LNCaP clone FGC (cell line): ENCODE measurements at places on chromosomes 3 and 15.

DNA sequence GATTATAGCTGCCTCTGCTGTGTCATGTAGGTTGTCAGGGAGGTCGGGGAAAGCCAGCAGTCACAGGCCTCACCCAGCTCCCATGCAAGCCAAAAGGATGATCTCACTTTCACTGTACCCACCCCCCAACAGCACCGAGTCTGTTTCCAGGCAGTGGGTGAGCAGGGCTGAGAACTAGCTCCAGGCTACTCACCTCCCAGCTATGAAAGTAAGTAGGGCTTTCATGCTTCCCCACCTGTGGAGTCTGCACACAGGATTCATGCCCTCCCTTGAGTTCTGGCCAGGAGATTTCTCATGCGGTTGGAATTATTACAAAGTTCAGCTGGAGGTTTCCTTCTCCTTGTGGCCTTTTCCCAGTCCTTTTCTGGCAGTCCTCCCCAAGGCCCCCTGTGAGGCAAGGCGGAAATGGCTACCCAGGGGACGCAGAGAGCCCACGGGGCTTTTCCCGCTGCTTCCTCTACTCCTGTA lies 356.2 kb downstream of the SV2B start:
- no peak for DNase-seq

DNA sequence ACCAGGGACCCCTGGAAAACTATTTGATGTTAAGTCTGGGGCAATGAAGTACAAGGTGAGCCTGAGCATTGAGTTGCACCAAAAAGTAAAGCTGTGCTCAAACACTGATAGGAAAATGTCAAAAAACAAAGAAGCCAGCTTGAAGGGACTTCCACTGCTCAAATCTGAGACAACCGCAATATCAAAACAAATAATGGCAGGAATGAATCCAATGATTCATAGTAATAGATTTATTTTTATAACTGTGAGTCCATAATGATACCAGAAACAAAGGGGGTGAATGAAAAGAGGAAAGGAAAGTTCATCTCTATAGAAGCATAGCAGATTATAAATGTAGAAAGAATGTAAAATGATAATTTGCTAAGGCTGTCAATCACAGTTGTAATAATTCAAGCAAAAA lies 237.3 kb upstream of the ZBTB20 start:
- DNase-seq = no peak

- no peak for DNase-seq
These were observed 158.4 kb downstream of the TIGIT start for GRCh38 chr3:114452256-114452655.

DNA sequence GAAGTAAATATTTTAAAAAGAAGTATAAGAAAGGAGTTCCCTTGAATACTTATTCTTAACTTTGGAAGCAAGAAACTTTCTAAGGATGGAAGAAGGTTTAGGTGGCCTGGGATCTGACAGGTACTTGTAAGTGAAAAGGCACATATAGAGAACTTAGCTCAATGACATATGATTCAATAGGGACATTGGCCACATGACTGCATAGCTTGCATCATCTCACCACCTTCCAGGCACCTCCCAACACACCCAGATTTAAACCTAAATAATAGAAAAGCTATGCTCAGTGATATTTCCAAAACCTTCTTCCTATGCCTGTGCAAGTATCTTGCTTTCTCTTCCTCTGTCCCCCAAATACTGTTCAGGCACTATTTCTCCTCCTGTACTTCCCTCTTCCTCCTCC lies 4.7 kb upstream of the P2RY1 start:
- DNase-seq = no peak

GRCh38 chr3:178593786-178594185 lies 57.5 kb downstream of the KCNMB2 start:
- no peak for DNase-seq

DNA sequence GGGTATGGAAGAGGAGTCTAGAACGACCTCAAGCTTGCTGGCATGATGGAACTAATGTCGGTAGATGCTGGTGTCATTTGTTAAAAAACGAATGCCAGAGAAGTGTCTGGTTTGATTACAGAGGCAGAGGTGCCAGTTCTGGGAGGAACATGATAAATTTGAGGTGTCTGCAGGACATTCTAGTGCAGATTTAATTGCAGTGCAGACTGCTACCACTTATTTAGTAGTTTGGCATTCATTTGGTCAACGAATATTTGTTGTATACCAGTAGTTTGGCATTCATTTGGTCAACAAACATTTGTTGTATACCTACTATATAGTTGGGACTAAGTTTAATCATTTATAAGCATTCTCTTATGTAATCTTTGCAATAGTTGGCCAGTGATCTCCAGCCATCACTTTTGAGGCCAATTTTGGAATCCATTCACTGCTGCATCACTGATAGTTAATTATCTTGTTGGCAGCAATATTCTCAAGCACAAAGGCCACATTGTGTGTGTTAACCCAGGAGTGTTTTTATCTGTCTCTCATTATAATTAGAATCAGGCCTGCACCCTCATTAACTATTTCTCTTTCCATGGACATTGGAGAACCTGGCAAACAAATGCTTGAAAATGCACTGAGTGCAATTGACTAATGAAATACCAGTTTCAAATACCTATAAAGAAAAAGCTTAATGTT lies 19.5 kb upstream of the TGFBR2 start:
- DNase-seq = no peak

GRCh38 chr3:148773805-148774204 lies 53.8 kb upstream of the CPB1 start:
- no peak for DNase-seq

DNA sequence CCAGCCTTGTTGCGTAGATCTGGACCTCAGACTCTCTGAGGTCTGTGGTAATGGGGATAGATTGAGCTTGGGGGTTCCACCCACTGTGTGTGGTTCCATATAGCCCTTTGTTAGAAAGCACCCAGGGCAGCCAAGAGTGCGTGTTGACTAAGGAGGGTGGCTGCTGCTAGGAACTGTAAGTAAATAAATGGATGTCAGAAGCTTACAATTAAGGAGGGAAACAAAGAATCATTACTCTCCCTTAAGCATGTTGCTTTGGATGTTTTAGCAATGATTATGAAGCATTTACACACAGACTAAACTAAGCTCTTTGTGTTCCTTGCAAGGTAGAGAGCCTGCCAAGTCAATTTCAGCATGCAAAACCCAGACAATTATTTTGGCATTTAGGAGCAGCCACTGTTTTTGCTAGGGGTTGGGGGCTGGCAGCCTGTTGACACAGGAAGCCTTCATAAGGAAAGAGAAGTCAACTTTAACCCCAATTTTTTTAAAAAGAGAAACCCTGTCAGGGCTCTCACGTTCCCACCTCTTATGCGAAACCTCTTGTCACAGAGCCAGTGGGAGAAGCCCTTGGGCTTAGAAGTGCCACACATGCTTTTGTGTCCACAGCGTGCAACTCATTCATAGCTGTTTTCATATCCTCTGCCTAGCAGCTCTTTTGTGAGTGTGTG lies 127.8 kb downstream of the CMSS1 start:
- no peak for DNase-seq

- no peak for DNase-seq
These were observed 486.0 kb upstream of the CFAP20DC start for GRCh38 chr3:59535791-59536221.

- no peak for DNase-seq
These were observed 273.4 kb downstream of the TLE3 start for GRCh38 chr15:69824075-69824876.

DNA sequence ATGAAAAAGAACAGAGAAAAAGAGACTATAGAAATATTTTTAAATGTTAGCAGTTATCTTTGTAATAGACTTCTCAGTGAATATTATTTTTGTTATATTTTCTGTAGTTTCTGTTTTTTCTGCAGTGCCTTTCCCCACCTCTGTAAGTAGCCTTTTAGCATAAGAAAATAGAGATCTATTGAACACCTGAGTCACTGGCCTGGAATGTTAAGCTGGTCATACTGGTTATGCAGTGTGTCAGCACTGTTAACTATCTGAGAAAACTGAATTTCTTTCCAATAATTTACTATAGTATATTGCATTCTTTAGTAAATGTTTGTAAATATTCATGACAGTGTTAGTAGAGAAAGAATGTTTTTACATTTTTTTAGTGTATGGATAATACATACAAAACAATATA lies 79.8 kb downstream of the NECTIN3 start:
- DNase-seq = no peak

GRCh38 chr3:33159981-33160380 lies 46.2 kb downstream of the CRTAP start:
- DNase-seq = no peak

DNA sequence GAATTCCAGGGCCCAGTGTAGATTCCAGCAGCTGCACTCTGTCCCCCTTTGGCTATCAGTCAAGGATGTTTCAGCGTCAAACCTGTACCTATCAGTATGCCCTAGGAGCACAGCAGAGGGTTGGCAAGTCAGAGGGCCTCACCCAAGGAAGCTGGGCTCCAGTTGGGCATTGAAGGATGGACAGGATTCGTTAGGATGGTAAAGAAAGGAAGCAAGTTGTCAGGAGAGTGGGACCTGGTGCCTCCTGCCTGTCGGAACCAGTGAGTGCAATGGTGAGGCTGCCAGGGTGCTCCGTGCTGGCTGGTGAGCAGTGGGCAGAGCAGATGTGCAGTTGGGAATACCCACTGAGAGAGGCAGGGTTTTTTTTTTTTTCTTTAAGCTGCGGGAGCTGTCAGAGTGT lies 157.2 kb downstream of the CHDH start:
- DNase-seq = no peak

- DNase-seq = no peak
These were observed 88.8 kb downstream of the EPHB1 start for GRCh38 chr3:134883697-134884385.

- no peak for DNase-seq
These were observed 41.8 kb downstream of the EPHB3 start for GRCh38 chr3:184603151-184604030.

- no peak for DNase-seq
These were observed 533.9 kb downstream of the TBL1XR1 start for GRCh38 chr3:176663387-176663786.

GRCh38 chr3:71189480-71189879 lies 394.0 kb downstream of the FOXP1 start:
- no peak for DNase-seq

DNA sequence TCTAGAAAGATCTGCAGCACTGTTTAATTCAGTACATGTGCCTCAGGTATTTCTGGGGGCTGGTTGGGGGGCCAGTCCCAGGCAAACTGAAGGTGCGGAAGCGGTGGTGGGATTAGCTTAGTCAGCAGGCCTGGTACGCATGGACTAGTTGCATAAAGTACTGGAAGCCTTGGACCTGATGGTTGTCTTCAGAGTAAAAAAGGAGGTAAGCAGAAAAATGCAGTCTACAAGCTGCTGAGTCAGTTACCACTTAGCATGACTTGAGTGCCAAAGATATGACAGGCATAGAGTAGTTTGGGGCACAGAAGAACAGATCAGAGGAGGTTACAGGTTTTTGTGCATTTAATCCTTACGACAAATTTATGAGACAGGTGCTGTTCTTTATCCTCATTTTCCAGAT lies 19.9 kb upstream of the GOLGA8J start:
- no peak for DNase-seq

- no peak for DNase-seq
These were observed 641 bp downstream of the TRAT1 start for GRCh38 chr3:108823227-108823626.

GRCh38 chr3:53227993-53228885 lies 27.6 kb downstream of the TKT start:
- no peak for DNase-seq

DNA sequence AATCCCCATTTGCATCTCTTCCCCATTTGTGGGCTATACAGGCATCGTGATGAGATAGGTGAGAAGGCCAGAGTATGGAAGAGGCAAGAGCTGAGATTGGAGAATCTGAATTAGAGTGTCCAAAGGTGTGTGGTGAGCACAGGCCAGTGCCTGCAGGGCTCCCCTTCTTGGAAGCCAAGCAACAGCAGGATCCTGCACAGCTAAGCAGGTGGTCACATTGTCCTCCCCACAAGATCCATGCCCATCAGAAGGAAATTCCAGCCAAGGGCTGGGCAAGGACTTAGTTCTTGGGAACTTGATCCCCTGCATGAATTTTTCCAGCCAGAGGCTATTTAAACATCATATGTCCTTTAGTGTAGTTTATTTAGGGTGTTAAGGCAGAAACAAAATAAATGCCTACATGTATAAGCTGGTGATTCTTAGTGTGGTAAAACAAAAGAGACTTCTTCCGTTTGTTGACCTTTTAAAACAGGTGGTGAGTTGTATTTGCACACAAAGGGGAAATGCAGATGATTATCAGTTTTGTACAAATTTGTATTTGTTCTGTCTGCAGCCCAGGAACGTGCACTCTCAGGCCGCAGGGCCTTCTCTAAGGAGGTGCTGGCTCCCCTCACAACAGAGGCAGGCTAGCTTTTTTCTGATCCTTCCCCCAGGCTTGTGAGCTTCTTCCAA lies 110.2 kb downstream of the PLCL2 start:
- peak; percentile 70 for DNase-seq

DNA sequence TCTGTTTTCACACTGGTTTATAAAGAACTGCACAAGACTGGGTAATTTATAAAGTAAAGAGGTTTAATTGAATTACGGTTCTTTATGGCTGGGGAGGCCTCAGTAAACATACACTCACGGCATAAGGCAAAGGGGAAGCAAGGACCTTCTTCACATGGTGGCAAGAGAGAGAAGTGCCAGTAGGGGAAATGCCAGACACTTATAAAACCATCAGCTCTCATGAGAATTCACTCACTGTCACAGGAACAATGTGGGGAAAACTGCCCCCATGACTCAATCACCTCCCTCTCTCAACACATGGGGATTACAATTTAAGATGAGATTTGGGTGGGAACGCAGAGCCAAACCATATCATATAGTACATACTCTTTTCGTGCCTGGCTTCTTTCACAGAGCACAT lies 42.4 kb downstream of the MAP2K1 start:
- no peak for DNase-seq

- DNase-seq = no peak
These were observed 22.3 kb upstream of the IL1RAP start for GRCh38 chr3:190491533-190492054.

- no peak for DNase-seq
These were observed 9.8 kb downstream of the SYNM start for GRCh38 chr15:99114511-99115299.

- DNase-seq = no peak
These were observed 24.1 kb upstream of the CAPN7 start for GRCh38 chr3:15181963-15182362.

DNA sequence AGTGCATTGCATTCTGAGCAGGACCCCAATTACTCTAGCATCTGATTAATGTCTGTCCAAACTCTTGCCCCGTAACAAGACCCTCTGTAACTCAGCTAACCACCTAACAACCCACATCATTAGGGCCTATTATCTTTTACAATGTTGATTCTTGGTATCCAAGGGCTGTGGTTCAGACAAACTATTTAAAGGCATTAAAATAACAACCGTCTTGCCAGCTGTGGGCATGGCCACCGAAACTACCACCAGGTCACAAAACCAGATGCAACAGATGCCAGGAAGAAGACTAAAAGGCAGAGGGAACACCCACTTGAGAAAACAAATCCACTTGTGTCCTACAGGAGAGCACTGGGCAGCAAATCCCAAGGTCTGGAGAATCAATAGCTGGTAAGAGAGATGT lies 262.9 kb downstream of the ERC2 start:
- no peak for DNase-seq
